Activated CD4-positive, alpha-beta T cell treated with anti-CD3 and anti-CD28 coated beads for 48 hours (primary cell): ENCODE measurements at places on chromosomes 2 and 18.

- DNase-seq, result no peak
These were observed 74.4 kb upstream of the SOX11 start for GRCh38 chr2:5617796-5618195.

DNA sequence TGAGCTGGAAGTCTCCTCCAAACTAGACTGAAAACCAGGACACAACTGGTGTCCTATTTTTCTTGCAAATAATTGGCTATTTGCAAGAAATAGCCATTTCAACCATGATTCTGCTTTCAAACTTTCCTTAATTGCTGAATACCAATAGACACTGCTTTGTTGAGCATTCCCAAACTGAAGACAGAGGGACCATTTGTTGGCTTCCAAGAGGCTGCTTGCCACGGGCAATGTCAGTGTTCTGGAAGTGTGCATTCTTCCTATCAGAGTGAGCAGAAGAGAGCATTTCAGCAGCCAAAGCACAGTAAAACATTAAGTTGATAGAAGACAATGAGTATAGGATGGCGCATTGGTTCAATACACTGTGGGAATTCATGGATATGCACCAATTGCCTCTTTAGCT lies 360.5 kb upstream of the RGPD4 start:
- no peak for DNase-seq

GRCh38 chr2:68059784-68060525 lies 2.8 kb downstream of the C1D start:
- no peak for DNase-seq

DNA sequence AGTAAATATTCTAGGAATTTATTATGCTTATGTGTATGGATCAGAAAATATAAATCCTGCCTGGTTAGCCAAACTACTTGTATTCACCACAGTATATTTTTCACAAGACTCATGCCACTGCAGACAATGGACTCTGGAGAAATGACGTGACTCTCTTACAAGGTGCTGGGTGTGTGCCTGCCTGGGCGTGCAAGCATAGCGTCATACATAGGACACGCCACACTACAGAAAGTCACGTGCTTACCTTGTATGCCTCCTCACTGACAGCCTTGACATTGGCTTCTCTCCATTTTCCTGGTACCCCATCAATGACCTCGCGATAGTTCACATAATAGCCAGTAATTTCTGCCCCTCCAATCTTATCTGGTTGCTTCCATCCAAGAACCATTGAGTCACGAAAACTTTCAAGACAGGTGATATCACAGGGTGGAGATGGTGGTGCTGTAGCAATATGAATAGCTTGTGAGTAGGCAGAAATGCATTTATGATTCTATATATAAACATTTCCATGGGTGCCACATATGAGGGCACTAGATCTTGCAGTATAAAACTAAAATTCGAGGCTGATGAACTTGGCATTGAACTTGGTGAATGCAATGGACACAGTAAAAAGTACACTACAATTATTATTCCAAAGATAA lies 93.2 kb downstream of the MYOM1 start:
- DNase-seq, result no peak

DNA sequence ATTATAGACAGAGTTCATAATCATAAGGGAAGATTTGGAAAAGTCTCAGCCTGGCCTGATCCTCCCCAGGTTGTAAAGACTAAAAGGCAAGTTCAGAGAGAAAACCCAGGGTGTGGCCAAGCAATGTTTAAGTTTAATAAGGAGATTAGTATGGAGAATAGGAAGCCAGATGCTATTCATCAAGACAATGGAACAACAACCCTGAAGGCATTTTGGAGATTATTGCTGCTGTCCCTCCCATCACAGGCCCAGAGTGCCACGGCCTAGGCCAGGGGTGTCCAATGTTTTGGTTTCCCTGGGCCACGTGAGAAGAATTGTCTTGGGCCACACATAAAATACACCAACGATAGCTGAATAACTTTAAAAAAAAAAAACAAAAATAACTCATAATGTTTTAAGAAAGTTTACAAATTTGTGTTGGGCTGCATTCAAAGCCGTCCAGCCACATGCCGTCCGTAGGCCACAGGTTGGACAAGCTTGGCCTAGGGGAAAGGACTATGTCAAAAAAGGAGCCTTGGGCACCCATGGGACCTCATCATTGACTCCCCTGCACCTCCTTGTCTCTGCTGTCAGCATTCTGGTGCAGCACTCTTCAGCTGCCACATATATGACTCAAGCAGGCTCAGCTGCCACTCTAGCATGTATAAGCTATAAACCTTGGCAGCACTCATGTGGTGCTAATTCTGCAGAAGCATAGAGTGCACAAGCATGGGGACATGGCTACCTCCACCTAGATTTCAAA lies 20.8 kb downstream of the DPP4 start:
- no peak for DNase-seq
